ENCODE measurements at places on chromosomes 12 and 14. TPM values are rescaled to one million over a fixed set of nuclear protein-coding genes. Genes with fewer than 3 reads are reported as not detected.
A peak's percentile ranks its signal among the peaks of the same experiment; 100 is the strongest.

DNA sequence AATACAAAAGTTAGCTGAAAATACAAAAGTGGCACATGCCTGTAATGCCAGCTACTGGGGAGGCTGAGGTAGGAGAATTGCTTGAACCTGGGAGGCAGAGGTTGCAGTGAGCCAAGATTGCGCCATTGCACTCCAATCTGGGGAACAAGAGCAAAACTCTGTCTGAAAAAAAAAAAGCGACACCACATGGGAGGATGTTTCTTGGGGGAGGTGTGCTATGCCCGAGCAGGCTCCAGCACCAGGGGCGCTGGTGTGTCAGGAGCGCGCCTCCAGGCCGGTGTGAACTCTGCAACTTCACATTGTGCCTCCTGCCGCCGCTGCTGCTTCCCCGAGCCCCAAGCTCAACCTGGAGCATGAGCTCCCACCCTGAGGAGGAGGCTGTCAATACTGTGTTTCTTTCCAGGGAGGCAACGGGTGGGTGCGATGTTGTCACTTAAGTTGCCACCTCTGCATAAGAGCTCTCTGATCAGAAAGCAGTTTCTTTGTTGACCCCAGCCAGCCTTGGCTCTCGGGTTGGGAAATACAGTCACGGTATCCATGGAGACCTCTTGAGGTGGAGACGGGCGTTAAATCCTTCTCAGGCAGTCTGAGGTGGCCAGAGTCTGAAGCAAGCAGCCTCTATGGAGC lies 18.9 kb downstream of the DEGS2 start:
- no peak overlapping the region for H3K27ac ChIP-seq
- peak; percentile 53 for DNase-seq
- no peak overlapping the region for H3K4me3 ChIP-seq

GRCh38 chr14:104708606-104709268 lies 15.3 kb upstream of the ADSS1 start:
- H3K4me3 ChIP-seq, result no peak overlapping the region
- peak; percentile 84 for DNase-seq
- H3K27me3 ChIP-seq, result peaks cover 3% of the 10 kb centered on the region
- H3K4me1 ChIP-seq, result no peaks in the 10 kb centered on the region

DNA sequence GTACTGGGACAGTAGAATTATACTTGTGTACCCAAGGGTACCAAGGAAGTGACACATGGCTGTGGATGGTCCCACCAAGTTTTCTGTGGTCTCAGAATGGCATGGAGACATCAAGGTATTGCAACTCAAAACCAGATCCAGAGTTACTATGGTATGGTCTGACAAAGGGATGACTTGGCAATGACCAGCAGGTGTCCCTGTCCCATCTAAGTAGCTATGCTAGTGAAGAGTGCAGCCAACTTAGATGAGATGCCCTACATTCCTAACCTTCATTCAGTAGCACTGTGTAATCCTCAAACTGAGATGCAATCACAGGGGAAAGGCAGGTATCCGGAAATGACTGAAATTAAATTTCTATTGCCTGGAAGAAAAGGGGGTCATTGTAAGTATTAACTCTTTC lies 188.7 kb upstream of the TMEM260 start:
- no peak for DNase-seq
- no peaks in the 10 kb centered on the region for H3K4me1 ChIP-seq
- H3K36me3 ChIP-seq, result peaks cover 10% of the 10 kb centered on the region

FAM186B gene
- total RNA-seq, result not detected

GRCh38 chr14:23951590-23952201 lies 1.9 kb upstream of the DHRS4 start:
- H3K4me3 ChIP-seq, result peak overlapping the region; percentile 51
- peaks cover 20% of the 10 kb centered on the region for H3K4me1 ChIP-seq
- H3K27me3 ChIP-seq, result peaks cover 18% of the 10 kb centered on the region
- H3K36me3 ChIP-seq, result peaks cover 12% of the 10 kb centered on the region

DMAC2L gene
- 22.7 TPM for total RNA-seq
